Skin of body (tissue), 3 donors: ENCODE measurements at places on chromosomes 6 and 20. TPM values are rescaled to one million over a fixed set of nuclear protein-coding genes. Genes with fewer than 3 reads are reported as not detected.

The SLC17A1 gene
- total RNA-seq: not detected

The MUC22 gene
- not detected for total RNA-seq

- DNase-seq: no peak
Observed at GRCh38 chr6:114281496-114281895, 61.3 kb downstream of the HS3ST5 start.

GRCh38 chr6:88780714-88781389, 182.6 kb downstream of the RNGTT start:
- DNase-seq: peak; percentile 15

The MUCL3 gene
- total RNA-seq: not detected

GRCh38 chr20:61736001-61736635, 329.6 kb downstream of the TAF4 start:
- DNase-seq: no peak

DNA sequence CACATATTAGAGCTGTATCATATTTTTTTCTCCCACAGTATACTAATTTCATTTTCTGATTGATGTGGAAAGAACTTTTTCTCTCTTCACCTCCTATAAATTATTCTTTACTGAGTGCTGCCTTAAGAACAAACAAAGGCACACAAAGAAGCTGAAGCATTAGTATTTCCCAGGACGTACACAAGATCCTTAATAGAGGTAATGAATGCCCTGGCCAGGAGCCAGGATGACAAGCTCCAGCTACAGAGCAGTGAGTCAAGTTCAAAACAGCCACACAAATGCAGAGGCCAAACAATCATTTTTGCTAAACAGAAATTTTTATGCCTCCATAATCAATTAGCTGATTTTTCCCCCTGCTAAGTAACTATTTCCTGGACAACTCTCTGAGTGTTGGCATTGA, 639.6 kb downstream of the EPHA7 start:
- no peak for DNase-seq

DNA sequence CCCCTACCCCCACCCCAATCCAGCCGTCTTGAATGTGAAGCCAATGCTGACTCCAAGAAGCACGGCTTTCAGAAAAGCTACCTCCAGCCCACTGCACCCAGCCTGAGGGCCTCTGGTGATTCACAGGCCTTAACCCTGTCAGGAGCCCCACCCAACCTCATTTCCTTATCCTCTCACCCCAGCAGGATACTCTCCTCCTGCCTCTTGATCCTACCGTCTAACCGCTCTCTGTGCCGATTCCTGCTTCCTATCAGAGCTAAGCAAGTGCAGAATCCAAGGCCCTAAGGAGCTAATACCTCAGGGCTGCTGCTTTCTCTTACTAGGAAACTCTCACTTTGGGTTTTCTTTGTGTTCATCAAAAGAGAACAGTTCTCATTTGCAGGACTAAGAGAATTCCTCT, 47.2 kb downstream of the TRERF1 start:
- no peak for DNase-seq

DNA sequence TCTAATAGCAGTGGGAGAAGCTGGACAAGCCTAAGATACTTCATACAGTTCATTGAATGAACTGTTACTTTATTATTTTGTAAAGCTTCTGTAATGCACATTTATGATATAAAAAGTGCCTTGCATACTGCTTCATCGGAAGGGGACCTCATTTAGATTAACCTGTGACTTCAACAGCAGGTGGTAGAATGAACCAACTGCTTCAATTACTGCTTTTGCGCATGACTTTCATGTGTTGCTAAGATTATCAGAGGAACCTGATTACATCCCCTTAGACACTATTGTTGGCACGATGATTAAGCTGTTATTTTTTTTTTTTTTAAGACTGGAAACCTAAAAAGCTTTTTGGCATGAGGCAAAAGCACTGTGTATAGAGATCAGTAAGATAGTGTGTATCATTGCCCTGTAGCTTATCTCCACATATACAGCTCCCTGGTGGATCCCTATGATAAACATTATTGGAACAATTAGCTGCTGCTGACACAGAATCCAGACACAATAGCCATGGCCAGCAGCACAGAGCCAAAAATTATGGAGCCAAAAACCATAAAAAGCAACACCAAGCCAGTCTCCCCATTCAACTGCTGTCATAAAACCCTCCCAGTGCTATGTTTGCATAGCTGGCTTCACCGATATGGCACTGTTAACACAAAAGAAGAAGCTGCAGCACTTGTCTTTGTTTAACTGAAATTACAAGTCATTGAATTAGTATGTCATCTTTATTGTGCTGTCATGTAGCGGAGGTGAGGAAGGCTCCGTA, 731.6 kb upstream of the MMS22L start:
- no peak for DNase-seq

The SYNDIG1 gene
- total RNA-seq: 2.6 TPM

- no peak for DNase-seq
Observed at GRCh38 chr20:43383026-43383795, 74.5 kb upstream of the SRSF6 start.

- peak; percentile 3 for DNase-seq
Observed at GRCh38 chr6:136549300-136550044, 750 bp downstream of the MAP7 start.

DNA sequence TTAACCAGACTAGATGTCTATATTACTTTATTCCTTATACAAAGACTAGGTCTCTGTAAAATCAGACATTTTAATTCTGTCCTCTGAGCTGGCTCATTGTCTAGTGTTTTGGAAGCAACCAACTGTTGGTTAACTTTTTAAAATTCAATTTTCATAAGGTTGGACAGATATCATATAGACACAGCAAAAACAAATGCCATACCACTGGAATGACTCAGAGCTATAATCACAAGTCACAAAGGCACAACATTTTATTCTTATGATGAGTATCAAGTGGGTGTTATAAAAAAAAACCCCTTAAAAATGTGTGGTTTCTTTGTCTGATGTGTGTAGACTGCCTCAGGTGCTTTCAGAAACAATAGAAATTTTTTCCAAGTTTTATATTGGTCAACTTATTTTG, 296.2 kb upstream of the MARCKS start:
- no peak for DNase-seq

GRCh38 chr20:52619101-52619500, 353.1 kb upstream of the TSHZ2 start:
- no peak for DNase-seq

DNA sequence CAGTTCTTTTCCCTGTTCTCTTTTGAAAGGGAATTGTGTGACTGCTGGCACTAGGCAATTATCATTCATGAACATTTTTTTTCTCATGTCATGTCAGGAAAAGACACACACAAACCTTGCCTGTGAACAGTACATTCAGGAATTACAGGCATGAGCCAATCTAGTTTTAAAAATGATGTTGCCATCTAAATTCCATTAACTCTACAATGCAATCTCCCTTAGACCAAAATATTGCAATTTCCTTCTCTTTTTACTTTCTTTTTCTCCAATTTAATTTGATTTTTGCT, 127.5 kb upstream of the STMND1 start:
- no peak for DNase-seq

The SPTLC3 gene
- 32.3 TPM for total RNA-seq

The EDEM2 gene
- total RNA-seq: 11.9 TPM

- no peak for DNase-seq
Observed at GRCh38 chr20:17281478-17281877, 54.6 kb downstream of the PCSK2 start.
